ENCODE measurements at places on chromosomes 6 and 20. TPM values are rescaled to one million over a fixed set of nuclear protein-coding genes. Genes with fewer than 3 reads are reported as not detected.

BTNL2 gene
- total RNA-seq = not detected

PPP1R3G gene
- total RNA-seq = 0.20 TPM

UQCC2 gene
- total RNA-seq = 145 TPM

CD83 gene
- total RNA-seq = 5.1 TPM

GRCh38 chr20:20051767-20052073, 546 bp downstream of the CRNKL1 start:
- H3K4me3 ChIP-seq = peak overlapping the region; percentile 99
- DNase-seq = no peak
- peak overlapping the region; percentile 94 for H3K27ac ChIP-seq
- H3K36me3 ChIP-seq = peaks cover 27% of the 10 kb centered on the region
- no peaks in the 10 kb centered on the region for H3K27me3 ChIP-seq

GRCh38 chr6:14123386-14124111, 6.0 kb downstream of the CD83 start:
- DNase-seq = no peak
- H3K27ac ChIP-seq = no peak overlapping the region
- H3K4me3 ChIP-seq = no peak overlapping the region
- H3K36me3 ChIP-seq = no peaks in the 10 kb centered on the region
- no peaks in the 10 kb centered on the region for H3K4me1 ChIP-seq

- H3K4me1 ChIP-seq = no peaks in the 10 kb centered on the region
- no peaks in the 10 kb centered on the region for H3K36me3 ChIP-seq
- no peak overlapping the region for H3K4me3 ChIP-seq
- no peaks in the 10 kb centered on the region for H3K27me3 ChIP-seq
- DNase-seq = no peak
Observed at GRCh38 chr20:30985386-30985785, 272.1 kb upstream of the DEFB115 start.

DNA sequence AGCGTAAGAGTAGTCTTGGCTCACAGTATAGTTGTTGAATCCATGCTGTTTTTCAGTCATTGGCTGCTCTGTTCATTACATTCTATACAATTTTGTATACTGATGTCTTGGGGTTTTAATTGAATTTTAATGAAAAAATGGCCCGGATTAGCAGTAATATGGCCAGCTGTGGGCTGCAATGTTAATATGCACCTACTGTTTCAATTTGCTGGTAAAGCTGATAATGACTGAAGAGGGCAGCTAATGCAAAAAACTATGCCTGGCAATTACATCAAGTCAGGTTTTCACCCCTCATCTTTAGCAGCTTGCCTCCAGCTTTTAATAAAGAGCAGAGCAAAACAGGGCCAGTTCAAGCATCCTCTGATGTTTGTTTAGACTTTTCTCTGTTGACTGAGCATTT, 394.5 kb downstream of the PLCB1 start:
- H3K4me1 ChIP-seq = no peaks in the 10 kb centered on the region
- no peak overlapping the region for H3K4me3 ChIP-seq
- no peak for DNase-seq
- no peaks in the 10 kb centered on the region for H3K36me3 ChIP-seq
- no peak overlapping the region for H3K27ac ChIP-seq
- no peaks in the 10 kb centered on the region for H3K27me3 ChIP-seq

DNA sequence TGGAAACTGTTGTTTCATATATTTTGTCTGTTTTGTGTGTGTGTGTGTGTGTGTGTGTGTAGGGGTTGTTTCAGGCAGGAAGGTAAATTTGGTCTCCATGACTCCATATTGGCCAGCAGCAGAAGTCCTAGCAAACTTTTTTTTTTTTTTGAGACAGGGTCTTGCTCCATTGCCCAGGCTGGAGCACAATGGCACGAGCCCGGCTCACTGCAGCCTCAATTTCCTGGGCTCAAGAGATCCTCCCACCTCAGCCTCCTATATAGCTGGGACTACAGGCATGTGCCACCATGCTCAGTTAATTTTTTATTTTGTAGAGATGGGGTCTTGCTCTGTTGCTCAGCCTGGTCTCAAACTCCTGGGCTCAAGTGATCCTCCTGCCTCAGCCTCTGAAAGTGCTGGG, 75.8 kb downstream of the PRDM1 start:
- no peak overlapping the region for H3K4me3 ChIP-seq
- no peak for DNase-seq
- H3K27ac ChIP-seq = no peak overlapping the region
- no peaks in the 10 kb centered on the region for H3K27me3 ChIP-seq
- H3K36me3 ChIP-seq = no peaks in the 10 kb centered on the region

DNA sequence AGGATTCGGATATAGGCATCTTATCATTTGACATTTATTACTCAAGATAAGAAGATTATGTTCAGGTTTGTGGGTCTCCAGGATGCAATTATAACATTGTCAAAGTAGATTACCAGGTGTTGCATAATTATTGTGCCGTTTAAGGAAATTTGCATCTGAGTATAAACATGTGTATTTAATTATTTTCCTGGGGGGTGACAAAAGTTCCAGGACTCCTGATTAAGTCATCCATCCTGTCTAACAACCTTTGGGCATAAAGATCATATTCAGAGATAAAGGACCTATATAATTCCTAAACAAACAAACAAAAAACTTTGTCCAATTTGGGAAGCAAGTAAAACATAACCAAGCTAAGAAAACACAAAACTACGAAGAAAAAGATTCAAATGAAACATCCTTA, 3.3 kb upstream of the PPP1R14C start:
- H3K27me3 ChIP-seq = peaks cover 16% of the 10 kb centered on the region
- H3K36me3 ChIP-seq = peaks cover 19% of the 10 kb centered on the region
- H3K4me3 ChIP-seq = no peak overlapping the region
- H3K4me1 ChIP-seq = no peaks in the 10 kb centered on the region
- no peak for DNase-seq

GRCh38 chr6:168269455-168270243, 49.9 kb downstream of the DACT2 start:
- no peak overlapping the region for H3K27ac ChIP-seq
- H3K36me3 ChIP-seq = no peaks in the 10 kb centered on the region
- peaks cover 23% of the 10 kb centered on the region for H3K4me1 ChIP-seq
- DNase-seq = no peak
- no peak overlapping the region for H3K4me3 ChIP-seq
